Suppressor macrophage treated with lipopolysaccharide for 4 hours (primary cell): ENCODE measurements at places on chromosomes 3 and 15.

GRCh38 chr3:197137751-197138150 lies 108.1 kb upstream of the MELTF start:
- DNase-seq, result peak; percentile 73

- DNase-seq, result peak; percentile 90
Observed at GRCh38 chr3:53109891-53110771, 20.1 kb downstream of the RFT1 start.

DNA sequence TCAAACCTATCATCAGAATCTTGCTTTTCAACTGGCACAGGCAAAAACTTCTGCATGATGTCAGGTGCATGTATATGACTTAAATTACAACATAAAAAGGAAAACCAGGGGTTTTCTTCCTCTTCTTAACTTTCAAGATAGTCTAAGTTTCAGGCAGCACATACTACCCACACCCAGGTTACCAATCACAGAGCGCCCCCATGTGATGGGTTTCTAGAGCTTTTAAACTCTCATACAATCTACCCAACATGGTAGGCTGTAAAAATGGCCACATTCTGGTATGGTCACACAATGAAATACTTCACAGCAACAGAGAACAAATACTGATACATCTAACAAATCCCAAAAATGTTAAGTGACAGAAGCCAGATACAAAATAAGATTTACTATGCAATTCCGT lies 7.4 kb downstream of the MESD start:
- no peak for DNase-seq

DNA sequence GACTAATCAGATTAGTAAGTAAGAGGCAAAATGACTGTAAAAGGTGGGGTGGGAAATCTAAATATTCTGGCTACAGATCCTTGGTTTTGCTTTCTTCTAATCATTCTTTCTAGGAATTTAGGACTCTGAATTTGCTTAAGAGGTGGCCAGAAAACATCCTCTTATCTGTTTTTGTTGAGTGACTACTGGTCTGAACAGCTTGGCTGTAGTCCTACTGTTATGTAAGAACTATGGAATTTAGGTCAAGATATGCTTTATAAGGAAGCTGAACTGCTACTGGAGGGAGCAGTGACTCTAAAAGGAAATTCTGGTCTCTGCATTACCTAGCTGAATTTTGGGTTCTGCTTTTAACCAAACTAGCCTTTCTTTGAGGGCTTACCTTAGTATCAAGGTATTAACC lies 33.5 kb upstream of the CSPG5 start:
- DNase-seq, result no peak

DNA sequence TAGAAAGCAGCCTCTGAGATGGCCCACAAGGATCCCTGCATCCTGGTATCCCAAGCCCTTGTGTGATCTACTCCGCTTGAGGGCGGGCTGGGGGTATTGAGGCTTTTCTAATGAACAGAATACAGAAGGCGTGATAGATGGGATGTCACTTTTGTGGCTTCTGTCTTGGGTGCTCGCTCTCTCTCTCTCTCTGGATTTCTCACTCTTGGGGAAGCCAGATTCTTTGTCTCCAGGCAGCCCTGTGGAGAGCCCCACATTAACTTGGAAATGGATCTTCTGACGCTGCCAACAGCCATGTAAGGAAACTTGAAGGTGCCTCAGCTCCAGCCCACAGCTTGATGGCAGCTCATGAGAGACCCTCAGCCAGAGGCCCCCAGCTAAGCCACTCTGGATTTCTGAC lies 26.9 kb upstream of the SEC62 start:
- DNase-seq, result no peak

- no peak for DNase-seq
Observed at GRCh38 chr3:103271575-103271974, 836.8 kb downstream of the ZPLD1 start.

DNA sequence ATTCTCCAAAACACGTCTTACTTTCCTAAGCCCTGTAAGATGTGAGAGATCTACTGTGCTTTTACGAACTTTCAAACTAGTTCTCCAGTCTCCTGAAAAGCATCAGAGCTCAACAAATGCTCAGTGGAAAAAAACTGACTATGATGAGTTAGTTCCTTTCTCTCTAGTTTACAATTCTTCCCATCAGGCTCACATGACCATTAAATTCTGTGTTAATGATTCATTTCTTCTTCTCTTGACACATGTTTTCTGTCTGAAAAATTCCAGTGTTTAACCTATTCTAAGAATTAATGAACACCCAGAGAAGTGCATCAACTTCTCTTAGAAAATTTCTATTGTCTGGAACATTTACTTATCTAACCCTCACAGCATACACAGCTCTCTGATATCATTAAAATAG lies 844.3 kb downstream of the SI start:
- no peak for DNase-seq

GRCh38 chr3:171772427-171773056 lies 37.7 kb downstream of the PLD1 start:
- peak; percentile 70 for DNase-seq

DNA sequence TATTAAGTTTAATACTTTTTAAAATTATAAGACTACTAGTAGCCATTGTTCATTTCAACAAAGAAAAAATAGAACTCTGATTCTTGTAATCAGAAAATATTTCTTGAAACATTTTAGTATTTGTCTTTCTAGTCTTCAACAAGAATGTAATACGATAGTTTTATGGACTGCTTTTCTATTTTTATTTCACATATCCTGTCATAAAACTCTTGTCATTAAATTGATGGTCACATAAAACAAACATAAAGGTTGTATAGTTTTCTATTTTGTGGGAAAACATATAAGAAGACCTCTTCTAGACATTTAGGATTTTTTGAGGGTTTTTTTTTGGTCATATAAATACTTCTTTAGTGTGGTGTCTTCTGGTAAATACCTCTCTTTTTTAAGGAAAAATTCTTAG lies 62.4 kb downstream of the ATP2C1 start:
- DNase-seq, result no peak

- no peak for DNase-seq
Observed at GRCh38 chr3:56775445-56775837, 26.3 kb downstream of the ARHGEF3 start.
